Ureter (tissue), 1 donor: ENCODE measurements at places on chromosomes 12 and 14. TPM values are rescaled to one million over a fixed set of nuclear protein-coding genes. Genes with fewer than 3 reads are reported as not detected.

The ZC3H14 gene
- 54.4 TPM for total RNA-seq

The CISTR gene
- not detected for total RNA-seq

The IFI27 gene
- 62.6 TPM for total RNA-seq

The RNASE7 gene
- 0.94 TPM for total RNA-seq

The GLT1D1 gene
- total RNA-seq = 0.94 TPM

The SLC8A3 gene
- total RNA-seq = 0.57 TPM

DNA sequence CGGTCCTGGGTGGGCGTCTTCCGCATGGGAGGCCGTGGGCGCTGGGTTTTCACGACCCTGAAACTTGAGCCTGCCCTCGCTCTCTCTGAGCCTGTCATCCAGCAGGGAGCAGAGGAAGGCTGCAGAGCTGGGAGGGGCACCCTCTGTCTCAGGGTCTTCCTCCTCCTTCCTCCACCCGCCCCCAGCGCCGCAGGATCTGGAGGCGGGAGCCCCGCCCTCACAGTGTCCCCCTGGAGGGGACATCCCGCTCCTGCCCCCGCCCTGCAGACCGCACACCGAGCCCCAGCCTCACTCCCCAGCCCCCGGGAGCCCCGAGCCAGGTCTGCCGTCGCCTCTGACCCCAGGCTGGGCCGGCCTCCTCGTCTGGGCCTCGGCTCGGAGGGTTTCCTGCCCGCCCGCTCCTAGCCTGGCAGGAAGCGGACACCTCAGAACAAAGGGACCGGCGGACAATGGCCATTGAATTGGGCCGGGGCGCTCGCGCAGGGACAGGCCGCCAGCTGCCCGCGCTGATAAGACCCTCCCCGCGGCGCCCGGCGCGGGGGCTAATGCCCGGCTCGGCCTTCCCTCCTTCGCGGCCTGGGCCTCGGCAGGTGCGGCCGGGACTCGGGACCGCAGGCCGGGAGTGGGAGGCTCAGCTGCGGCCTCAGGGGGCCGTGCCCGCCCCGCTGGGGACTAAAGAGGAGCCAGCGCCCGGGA is 15.3 kb upstream of the NUDT14 start:
- DNase-seq = no peak

- peak; percentile 82 for DNase-seq
Observed at GRCh38 chr14:105491366-105491973, 424 bp downstream of the TEDC1 start.

GRCh38 chr14:52901357-52901980 is 49.4 kb downstream of the FERMT2 start:
- DNase-seq = no peak

- no peak for DNase-seq
Observed at GRCh38 chr12:26121323-26122060, 3.3 kb downstream of the BHLHE41 start.

- DNase-seq = no peak
Observed at GRCh38 chr12:108846290-108846701, 11.1 kb downstream of the SSH1 start.

DNA sequence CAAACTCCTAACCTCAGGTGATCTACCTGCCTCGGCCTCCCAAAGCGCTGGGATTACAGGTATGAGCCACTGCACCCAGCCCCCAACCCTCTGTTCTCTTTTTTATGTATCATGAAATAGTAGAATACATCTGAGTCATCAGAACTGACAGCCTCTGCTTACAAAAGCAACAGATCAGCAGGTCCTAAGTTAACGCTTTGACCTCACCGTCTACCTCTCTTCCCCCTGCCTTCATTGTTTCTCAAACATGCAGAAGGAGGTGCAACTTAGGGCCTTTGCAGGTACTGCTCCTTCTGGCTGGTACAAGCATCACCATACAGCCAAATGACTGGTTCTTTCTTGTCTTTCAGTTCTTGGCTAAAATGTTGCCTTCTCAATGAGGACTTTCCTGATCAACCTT is 249.2 kb downstream of the PAWR start:
- no peak for DNase-seq
